ENCODE measurements at places on chromosomes 2 and 18.

- no peak for DNase-seq
Observed at GRCh38 chr18:26480897-26481795, 67.2 kb downstream of the KCTD1 start.

GRCh38 chr2:111534910-111535352 is 349.1 kb downstream of the ANAPC1 start:
- DNase-seq, result no peak

DNA sequence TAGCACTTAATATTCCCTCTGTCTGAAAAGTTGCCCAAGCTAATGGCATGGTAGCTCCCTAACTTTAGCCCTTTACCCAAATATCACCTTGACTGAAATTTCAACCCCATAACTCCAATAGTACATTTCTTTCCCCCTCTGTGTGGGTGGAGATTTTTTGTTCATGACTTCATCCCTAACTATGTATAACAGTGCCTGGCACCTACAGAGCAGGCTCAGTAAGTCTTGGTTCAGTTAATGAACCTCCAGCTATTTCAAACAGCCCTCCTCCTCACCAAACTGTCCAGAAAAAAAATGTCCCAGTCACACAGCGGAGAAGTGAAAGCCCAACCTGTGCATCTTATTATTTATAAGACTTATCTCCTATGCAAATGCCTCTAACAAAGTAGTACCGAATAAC is 18.6 kb downstream of the BUB1 start:
- no peak for DNase-seq

- peak; percentile 37 for DNase-seq
Observed at GRCh38 chr2:219029829-219030165, 11.5 kb downstream of the CFAP65 start.

DNA sequence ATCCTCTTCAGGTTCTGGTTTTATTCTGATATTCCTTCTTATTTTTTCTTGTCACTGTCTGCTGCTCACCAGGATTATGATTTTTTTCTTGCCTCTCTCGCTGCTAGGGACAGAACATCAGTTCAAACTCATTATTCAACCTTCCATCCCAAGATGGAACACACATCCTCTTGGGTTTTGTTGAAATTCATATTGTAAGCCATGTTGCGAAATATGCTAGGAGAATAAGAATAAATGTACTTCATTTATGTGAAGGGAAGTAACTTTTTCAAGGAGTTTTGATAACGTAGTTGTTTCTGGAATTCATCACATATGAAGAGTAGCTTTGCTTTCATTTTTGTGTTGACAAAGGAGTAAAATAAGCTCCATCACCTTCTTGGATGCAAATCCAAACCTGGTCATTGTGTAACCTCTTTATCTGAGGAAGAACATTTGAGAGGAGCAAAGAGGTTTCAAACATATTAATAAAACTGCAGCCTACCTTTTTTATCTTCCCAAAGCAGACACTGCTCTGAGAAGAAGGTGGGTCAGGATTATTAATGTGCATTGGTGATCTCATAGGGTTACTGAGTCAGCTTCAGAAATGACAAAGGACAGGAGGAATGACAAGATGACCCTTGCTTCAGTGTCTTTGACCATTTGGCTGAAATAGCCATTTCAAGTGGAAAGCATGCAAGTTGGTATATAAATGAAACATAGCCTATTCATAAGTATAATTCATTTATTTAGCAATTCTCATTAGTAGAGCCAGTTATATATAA is 280.0 kb downstream of the GULP1 start:
- no peak for DNase-seq

DNA sequence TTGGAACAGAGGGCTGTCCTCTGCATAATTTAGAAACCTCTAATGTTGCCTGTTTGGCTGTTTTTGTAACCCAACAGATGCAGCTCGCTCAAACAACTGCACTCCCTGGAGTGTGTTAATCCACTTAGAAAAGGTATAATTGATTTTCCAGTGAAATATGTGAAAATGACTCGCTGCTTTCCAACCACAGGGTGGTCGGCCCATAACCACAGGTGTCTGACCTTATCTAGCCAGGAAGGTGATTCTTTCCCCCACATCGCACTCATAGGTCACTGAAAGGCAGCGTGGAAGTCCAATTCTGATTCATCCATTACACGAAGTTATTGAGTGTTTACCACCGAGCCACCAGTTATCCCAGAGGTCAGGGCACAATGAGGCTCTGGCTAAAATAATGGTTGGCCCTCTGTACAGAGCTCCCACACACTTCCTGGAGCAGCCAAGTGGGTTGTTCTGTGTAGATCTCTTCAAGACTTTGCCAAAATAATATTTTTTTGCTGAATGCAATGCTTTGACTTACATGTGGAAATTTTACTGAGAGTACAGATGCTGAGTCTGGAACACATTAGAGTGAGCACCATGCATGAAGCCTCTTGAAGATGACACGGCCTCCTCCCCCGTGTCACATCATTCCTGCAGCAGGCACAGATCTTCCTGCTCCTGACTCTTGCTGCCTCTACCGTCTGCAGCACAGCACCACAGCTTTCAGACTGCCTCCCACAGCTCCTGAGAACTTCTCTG is 396.2 kb downstream of the ZNF516 start:
- DNase-seq, result no peak

DNA sequence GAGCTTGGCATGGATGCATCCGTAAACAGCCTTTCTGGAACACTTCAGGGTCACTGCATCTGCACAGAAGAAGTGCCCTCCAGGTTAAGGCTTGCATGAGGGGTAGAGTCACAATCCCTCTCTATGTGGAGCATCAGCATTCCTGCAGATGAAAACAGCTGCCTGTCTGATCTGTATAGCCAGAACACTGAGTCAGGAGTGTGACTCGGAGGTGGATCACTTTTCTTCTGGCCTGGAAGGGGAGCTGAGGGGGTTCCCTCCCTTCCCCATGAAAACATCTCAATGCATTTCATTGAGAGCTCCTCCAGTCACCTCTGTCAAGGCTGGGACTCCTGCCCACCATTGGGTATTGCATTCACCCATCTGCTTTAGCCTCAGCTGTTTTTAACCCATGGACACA is 72.5 kb upstream of the SERPINE2 start:
- no peak for DNase-seq

GRCh38 chr2:239790313-239790712 is 234.8 kb downstream of the NDUFA10 start:
- no peak for DNase-seq

DNA sequence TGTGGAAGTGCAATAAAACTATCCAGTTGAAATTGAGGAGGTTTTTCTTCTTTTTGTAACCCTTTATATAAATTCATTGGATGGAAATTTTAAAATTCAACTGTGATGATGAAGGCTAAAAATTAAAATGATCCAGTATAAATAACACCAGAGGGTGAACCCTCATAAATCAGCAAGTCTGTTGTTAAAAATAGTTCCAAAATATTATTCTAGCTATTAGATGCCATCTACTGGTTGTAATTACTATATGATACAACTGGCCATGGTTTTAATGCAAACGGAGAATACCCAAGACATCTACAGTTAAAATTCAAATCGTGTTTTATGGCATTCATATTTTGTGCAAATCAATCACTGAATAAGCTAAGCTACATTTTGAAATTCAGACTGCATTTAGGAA is 53.8 kb downstream of the TMEM200C start:
- no peak for DNase-seq

DNA sequence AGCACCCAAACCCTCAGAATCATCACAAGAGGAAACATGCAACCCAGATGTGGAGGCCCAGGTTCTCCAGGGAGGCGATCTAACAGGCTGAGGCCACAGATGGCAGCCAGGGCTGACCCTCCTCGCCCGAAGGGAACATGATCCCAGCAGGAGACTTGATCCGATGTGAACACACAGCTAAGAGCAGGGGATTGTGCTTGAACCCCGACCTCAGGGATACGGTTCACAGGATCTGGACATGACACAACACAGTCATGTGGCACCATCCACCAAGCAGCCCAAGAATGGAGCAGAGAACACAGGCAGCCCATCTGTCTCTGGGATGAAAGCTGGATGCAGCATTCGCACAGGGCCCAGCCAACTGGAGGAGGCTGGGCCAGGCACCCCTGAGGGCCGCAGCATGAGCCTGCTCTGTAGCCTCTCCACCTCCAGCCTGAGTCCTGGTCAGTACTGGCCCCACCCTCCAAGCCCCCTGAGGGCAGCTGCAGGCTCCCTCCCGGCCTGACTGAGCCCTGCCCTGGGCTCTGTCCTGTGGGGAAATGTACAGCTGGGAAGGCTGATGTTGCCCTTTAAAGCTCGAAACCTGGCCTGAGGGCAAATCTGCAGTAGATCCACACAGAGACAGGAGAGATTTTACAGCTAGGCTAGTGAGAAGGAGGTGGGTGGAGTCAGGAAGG is 39.0 kb downstream of the AQP12A start:
- DNase-seq, result no peak

- no peak for DNase-seq
Observed at GRCh38 chr18:42271647-42272414, 316.8 kb downstream of the PIK3C3 start.

DNA sequence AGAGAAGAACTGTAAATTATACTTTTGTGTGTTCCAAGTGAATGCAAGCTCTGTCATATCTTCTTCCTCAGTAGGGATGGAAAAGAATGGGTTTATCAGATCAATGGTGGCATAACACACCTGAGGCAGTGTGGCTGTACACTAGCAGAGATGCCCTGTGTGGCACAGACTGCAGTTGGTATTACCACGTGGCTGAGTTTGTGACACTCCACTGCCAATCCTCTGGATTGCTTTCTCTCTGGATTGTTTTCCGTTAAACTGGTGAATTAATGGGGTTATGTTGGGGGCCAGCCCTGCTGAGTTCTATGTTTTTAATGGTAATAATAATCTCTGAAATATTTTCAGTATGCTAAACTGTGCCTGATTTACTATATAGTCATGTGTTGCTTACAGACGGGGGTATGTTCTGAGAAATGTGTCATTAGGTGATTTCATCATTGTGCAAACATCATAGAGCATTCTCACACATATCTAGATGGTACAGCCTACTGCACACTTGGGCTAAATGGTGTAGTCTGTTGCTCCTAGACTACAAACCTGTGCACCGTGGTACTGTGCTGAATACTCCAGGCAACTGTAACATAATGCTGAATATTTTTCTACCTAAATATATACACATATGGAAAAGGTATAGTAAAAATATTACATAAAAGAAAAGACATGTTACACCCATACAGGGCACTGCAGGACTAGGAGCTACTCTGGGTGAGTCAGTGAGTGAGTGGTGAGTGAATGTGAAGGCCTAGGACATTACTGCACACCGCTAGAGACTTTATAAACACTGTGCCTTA is 84.7 kb upstream of the ST6GAL2 start:
- DNase-seq, result no peak

GRCh38 chr2:27990030-27990590 is 99.6 kb downstream of the BABAM2 start:
- no peak for DNase-seq

GRCh38 chr2:178264211-178264610 is 69.9 kb downstream of the OSBPL6 start:
- no peak for DNase-seq

DNA sequence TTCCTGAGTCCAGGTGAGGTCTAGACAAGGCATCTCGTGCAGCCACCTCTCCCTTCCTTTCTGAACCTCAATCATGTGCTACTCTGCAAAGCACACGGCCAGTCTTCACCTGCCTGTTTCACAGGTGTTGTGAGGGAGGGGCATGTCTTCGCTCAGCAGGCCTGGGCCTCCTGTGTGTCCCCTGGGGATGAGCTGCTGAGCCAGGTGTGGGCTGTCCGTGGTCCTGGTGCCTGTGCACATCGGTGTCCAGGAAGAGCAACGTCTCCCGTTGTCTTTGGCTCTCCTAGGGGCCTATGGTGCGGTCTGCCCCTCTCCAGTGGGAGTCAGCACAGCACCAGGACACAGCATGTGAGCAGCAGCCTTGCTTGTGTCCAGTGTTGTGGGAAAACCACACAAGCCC is 16.7 kb downstream of the ARHGEF4 start:
- no peak for DNase-seq

DNA sequence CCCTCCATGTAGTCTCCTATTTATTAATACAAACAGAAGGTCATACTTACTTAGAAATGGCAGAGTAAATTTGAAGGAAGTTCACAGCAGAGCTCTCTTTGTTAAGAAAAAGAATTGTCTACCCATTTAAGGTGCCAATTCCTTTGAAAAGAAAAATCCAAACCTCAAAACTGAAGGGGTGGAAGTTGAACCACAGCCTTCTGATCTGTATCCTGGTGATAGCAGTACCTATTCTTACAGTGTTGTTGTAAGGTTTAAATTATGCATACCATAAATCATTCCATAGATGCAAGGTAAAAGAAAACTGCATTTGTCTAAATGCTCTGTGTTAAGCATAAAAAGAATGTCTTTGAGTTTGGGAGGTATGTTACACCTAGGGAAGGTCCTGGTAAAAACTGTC is 47.6 kb downstream of the COBLL1 start:
- DNase-seq, result no peak

GRCh38 chr18:49880661-49881060 is 67.3 kb upstream of the ACAA2 start:
- DNase-seq, result no peak

GRCh38 chr18:36766836-36767235 is 62.0 kb downstream of the TPGS2 start:
- DNase-seq, result no peak

DNA sequence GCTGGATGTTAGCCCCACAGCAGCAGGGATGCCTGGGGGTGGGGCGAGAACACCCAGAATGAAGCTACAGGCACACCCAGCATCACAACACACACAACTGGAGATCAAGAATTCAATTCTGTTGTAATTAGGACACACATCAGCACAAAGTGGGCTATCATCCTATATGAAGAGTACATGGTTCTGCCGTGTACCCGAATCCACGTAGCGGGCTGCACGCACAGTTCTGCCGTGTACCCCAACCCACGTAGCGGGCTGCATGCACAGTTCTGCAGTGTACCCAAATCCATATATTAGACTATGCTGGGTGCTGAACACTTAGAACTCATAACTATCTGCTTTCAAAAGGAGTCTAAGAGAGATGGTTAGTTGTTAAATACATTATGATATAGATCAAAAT is 86.5 kb downstream of the EIPR1 start:
- no peak for DNase-seq

GRCh38 chr2:30871980-30872789 is 64.9 kb upstream of the CAPN13 start:
- DNase-seq, result no peak

- no peak for DNase-seq
Observed at GRCh38 chr2:183630964-183631363, 506.7 kb downstream of the NUP35 start.

DNA sequence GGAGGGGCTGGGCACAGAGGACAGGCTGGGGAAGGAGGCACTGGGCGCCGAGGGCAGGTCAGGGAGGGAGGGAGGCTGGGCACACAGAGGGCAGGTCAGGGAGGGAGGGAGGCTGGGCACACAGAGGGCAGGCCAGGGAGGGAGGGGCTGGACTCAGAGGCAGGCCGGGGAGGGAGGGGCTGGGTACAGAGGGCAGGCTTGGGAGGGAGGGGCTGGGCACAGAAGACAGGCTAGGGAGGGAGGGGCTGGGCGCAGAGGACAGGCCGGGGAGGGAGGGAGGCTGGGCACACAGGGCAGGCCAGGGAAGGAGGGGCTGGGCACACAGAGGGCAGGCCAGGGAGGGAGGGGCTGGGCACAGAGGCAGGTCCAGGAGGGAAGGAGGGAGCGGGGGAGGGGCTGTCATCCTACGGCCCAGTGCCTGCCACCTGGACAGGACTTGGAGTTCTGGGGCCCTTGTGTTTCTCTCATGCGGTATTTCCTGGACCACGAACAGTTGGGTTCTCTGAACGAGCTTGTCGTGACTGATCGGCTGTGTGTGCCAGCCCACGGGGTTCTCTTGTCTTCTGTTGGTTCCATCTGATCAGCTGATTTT is 46.7 kb upstream of the KCNG2 start:
- no peak for DNase-seq

GRCh38 chr2:111663471-111664274 is 220.3 kb downstream of the ANAPC1 start:
- DNase-seq, result no peak

- DNase-seq, result no peak
Observed at GRCh38 chr18:495017-495416, 5.5 kb downstream of the COLEC12 start.
